ENCODE measurements at places on chromosomes 11 and 22.

- no peak for DNase-seq
Observed at GRCh38 chr11:132423266-132423665, 1052.9 kb downstream of the NTM start.

- no peak for DNase-seq
Observed at GRCh38 chr11:74818283-74818946, 69.8 kb downstream of the RNF169 start.

DNA sequence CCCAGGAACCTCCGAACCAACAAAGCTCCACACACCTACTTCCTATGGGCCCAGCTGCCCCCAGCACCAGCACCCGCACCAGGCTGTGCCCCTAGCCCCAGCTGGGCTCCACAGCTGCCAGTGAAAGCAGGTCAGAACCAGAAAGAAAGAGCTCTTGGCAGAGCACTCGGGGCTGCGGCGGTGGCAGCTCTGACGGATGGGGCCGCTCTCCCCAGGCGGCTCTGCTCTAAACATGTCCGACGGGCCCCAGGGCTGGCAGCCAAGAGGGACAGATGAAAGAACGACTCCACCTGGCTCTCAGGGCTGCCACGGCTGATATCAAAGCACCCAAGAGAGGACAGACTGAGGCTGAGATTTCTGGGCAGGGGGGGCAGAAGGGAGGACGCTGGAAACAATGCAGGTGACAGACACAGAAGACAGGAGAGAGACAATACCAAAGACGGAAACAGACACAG lies 25.7 kb downstream of the LRFN4 start:
- DNase-seq = no peak

- no peak for DNase-seq
Observed at GRCh38 chr11:126598344-126599216, 243.1 kb downstream of the ST3GAL4 start.

DNA sequence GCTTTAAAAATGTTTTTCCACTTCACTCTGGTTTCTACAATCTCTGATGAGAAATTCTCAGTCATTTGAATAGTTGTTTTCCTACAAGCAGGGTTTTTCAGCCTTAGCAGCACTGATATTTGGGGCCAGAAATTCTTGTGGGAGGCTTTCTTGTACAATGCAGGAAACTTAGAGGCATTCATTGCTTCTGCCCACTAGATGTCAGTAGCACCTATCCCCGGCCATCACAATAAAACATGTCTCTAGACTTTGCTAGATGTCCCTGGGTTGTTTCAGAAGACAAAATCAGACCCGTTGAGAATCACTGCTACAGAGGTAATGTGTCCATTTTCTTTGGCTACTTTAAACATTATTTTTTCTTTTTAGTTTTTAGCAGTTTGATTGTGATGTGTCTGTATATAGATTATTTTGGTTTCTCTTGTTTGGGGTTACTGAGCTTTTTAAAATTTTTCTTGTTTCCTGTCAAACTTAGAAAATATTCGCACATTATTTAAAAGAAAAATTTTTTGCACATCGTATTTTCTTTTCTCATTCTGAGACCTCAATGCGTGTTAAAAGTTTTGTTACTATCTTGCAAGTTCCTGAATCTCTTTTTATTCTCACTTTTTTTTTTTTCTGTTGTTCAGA lies 60.8 kb upstream of the CCDC179 start:
- DNase-seq = no peak

DNA sequence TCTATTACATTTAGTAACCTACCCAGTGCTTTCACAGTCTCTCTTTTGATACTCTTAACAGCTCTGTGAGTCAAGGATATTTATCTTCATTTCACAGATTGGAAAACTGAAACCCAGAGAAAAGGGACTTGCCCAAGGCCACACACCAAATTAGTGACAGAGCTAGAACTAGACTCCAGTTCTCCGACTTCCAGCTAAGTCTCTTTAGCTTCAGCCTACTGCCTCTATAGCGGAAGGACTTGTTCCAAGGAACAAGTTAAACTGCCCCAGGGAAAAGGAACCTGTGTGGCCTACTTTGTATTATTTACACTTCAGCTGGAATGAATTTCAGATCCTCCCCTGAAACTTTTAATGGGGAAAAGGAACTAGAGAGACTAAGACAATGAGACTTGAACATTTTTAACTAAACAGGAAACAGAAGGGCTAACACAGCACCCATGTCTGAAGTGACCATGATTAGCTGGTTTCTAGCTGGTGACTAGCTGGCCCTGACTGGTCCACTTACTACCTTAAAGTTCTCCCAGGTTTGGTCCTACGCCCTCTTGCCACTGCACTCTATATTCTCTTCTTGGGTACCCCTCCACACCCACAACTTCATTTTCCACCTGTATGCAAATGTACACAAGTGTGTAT lies 1.3 kb downstream of the LRRC51 start:
- DNase-seq = no peak
